GM12864 (cell line): ENCODE measurements at places on chromosomes 2 and 18.

- DNase-seq = peak; percentile 48
These were observed 69.8 kb upstream of the TANK start for GRCh38 chr2:161090411-161090810.

- no peak for DNase-seq
These were observed 120.6 kb upstream of the EML6 start for GRCh38 chr2:54602736-54603322.

- no peak for DNase-seq
These were observed 410.0 kb upstream of the TNP1 start for GRCh38 chr2:217269701-217270484.

GRCh38 chr2:84474176-84474575, 15.1 kb upstream of the SUCLG1 start:
- DNase-seq = no peak

DNA sequence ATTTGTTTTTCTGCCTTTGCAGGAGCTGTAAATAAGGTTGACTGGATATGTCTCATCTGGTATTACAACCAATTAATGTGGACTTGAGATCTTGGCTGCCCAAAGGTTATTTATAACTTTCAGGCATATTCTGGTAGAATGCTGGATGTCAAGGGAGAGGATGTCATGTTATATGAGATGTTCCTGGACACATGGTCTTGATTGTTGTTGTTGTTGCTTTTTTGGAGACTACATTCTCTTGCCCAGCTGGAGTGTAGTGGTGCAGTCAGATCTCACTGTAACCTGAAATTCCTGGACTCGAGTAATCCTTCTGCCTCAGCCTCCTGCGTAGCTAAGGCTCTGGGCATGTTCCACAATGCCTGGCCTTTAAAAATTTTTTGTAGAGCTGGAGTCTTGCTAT, 83.3 kb downstream of the LCLAT1 start:
- no peak for DNase-seq

GRCh38 chr18:67483952-67484351, 32.6 kb downstream of the DSEL start:
- no peak for DNase-seq

DNA sequence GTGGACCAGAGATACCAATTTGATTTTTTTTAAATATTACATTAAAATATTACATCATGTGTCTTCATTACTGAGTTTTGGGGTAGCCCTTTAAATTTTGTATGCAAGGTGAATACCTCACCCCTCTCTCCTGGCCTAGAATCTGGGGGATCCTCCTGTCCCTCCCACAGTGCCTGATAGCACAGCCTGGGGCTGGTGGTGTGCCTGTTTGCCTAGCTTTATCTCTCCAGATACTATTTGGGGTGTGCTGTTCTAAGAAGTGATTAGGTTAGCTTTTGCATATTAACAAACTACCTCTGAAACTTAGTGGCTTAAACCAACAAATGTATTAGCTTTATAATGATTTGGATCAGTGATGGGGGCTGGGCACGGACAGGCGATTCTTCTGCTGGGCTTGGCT, 20.7 kb upstream of the B3GNT7 start:
- no peak for DNase-seq

DNA sequence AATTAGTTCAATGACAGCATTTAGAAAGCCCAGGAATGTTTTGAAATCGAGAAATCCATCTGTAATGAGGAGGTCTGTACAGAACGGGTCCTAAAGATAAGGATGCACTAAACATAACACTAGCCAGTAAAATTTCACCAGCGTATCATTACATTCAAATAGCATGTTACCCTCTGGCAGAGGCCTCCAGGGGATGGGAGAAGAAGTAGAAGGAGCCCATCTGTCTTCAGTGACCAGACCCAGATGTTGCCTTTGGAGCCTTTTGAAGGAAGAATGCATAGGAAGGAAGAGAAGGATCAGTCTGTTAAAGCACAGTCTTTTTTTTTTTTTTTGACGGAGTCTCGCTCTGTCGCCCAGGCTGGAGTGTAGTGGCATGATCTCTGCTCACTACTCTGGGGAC, 86.1 kb upstream of the BCL2L11 start:
- DNase-seq = no peak

DNA sequence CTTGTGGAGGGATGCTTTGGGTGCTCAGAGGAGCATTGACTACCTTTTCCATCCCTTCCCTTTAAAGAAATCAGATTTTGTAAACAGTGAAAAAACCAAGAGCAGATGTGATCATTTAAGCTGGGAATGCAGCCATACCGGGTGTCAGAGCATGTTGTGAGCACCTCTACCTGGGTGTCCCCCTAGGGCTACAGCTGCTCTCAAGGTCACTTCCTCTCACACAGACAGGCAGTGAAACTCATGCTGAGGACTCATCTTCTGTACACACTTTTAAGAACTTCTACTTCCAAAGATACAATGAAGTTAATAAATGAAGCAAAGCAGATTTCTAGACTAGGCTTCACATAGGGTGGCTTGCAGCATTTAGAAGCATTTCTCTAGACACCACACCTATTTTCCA, 48.4 kb upstream of the FRZB start:
- DNase-seq = no peak

DNA sequence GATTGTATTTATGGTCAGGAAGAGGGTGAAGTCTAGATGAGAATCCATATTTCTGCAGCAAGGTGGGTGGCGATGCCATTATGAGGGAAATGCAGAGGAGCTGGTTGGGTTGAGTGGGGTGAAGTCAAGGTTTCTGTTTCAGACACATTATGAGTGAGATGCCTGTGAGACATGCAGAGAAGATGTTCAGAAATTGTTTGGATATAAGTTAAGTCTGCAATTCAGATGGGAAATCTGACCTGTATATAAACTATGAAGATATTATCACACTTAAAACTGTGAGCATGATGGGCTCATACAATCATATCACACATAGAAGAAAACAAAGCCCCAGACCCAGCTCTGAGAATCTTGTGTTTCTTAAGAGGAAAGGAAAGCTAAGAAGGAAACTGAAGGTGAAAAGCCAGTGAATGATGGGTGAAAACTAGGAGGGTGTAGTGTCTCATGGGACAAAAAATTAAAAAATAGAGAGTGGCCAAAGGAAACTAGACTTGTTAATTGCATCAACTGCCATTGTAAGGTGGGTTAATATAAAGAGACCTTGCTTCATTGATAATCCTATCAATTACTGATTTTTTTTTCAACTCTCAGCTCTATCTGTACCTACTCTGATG, 14.2 kb downstream of the GALNT5 start:
- DNase-seq = no peak

- DNase-seq = no peak
These were observed 37.2 kb downstream of the MBOAT2 start for GRCh38 chr2:8966123-8966908.

DNA sequence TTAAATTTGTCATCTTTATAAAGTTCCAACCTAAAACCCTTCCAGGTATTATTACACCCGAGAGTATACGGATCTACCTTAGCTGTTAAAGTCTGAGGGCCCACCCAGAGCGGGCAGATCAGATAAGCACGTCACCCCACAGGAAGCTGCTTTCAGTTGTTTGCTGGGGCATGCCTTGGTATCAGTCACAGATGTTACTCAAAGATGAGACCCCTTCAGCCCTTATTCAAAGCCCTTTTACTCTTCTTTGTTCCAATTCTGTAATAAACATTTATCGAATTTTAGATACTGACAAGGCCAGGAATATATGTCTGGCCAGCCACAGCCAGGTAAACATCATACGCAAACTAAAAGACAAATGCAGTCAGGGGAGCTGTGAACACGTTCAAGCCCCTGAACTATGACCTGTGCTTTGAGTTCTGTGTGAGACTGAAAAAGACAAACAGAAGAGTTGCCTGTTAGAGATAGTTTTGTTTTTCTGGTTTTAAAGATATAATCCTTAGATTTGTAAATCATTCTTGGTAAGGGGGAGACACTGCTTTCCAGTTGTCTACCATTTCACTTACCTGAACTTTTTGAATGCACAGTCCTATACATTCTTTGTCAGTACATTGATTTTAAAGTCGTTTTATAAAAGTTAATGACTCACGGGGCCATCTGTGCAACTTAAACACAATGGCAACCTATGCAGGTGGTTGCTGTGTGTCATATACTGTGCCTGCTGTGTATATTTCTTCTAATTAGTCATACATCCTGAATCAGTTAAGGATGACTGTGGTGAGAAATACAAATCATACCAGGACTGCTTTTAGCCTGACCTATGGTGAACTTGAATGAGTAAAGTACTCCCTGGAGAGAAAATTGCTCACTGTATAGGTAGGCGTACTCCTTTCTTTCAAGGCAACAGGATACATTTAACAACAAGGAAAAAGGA, 100.5 kb upstream of the ITPRID2 start:
- DNase-seq = peak; percentile 35

GRCh38 chr2:184357033-184357432, 241.3 kb upstream of the ZNF804A start:
- DNase-seq = no peak

GRCh38 chr2:235754357-235755207, 260.7 kb downstream of the AGAP1 start:
- DNase-seq = no peak

GRCh38 chr2:102206666-102207341, 20.0 kb downstream of the IL1RL2 start:
- no peak for DNase-seq

DNA sequence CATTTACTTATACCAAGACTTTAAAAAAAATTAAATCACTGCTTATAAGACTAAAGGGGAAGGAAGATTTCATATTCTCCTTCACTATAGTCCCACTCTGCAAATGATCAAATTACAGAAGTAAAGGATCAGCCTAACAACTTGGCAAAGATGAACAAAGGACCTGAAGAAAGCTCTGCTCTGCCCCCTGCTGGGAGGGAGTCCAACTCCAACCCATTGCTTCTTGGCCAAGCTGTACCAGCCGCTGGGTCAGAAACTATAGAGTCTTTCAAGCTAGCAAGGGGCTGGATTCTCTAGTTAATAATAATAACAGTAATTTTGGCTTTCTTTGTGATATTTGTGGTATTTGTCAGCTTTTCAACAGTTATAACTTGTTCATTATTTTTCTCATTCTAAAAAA, 927.0 kb upstream of the CRIM1 start:
- DNase-seq = no peak

- no peak for DNase-seq
These were observed 50.0 kb downstream of the ERBB4 start for GRCh38 chr2:212488611-212489010.

DNA sequence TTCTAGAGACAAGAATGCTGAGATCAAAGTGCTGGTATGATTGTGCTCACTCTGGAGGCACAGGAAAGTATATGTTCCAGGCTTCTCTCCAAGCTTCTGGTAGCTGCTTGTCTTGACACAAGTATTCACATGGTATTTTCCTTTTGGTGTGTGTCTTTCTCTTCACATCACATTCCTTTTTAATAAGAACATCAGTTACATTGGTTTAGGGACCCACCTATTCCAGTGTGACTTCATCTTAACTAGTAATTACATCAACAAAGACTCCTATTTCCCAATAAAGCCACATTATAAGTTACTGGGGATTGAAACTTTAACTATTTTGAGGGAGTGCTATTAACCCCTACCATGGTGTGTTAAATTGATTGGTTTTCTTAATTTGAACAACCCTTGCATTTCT, 119.1 kb downstream of the FSIP2 start:
- no peak for DNase-seq

- DNase-seq = no peak
These were observed 111.7 kb upstream of the DYNAP start for GRCh38 chr18:54479365-54479764.

DNA sequence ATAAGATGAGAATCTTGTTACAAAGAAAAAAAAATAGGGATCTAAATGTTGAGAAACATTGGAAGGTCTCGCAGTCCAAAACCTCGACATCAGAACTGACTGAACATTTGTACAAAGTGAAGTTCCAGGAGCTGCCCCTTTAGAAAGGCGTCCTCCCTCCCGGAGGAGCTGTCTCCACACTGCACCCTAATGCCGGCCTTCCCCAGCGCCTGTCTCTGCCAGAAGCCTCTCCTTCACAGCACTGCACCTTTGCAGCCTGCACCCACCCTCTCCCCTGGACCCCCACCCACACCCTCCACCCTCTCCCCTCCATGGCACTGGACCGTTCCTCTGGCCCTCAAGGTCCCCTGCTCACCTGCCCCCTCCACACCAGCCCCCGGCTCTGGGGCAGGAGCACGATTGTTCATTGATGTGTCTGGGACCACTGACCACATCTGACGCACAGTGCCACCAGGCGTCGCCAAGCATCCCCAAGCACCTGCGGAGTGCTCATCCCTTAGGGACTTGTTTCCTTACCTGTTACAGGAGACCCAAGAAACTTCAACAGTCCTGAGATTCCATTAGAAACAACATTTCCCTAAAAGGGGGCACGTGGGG, 90.3 kb upstream of the SNTG2 start:
- DNase-seq = no peak

DNA sequence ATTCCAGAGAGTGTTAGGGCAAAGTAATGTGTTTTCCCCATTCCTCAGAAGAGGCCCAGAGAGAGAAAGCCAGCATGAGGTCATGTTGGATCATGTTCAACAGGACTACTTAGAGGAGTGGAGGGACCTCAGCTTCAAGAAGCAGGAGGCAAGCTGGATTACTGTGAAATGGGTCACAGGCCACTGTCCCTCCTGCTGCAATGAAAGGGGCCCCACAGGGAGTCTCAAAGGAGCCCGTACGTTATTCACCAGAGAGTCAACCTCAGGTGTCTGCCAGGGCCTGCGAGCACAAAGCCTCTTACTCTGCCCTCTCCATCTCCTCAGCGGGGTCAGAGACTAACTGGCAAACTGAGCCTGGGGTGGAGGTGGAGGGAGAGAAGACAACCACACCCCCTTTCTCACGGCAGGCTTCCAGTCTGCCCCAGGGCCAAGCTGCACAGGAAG, 27.2 kb upstream of the ACYP2 start:
- DNase-seq = no peak

DNA sequence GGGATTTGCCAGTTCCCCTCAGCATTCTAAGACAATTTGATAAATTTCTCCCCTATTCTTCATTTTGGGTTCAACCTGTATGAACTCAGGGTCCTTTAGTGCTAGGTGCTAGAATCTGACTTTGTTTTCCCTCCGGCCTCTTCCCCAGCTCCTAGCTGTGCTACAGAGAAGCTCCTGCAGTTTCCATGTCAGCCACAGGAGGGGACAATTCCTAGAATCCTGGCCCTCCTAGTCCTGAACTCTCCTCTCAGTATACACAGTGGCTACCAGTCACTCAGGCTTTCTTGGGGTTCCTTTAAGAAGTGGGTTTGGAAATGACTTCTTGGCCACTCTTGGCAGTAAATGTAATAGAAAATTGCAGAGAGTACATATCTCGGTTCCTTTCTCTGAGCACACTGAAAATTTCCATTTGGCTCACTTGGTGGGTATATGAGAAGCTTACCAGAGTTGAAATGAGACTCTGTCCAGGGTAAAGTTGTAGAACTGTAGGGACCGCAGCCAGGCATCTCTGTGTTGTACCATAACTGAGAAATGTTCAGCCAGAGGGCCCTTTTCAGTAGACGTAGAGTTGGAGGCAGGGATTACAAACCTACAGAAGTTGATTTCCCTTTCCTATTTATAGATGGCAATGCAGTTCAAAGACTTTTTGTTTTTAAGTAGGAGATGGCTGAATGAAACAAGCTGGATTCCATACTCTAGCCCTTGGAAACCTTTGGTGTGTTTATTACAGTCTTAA, 5.0 kb upstream of the CHST10 start:
- DNase-seq = no peak
